ENCODE measurements at places on chromosomes 2 and 18. TPM values are rescaled to one million over a fixed set of nuclear protein-coding genes. Genes with fewer than 3 reads are reported as not detected.

Gene MAPRE3
- 11.1 TPM for total RNA-seq

Gene DLX2
- not detected for total RNA-seq

Gene PROKR1
- not detected for total RNA-seq

Gene ATG4B
- 93.0 TPM for total RNA-seq

Gene CNNM3
- total RNA-seq, result 22.5 TPM

Gene CYTIP
- not detected for total RNA-seq

Gene TBR1
- total RNA-seq, result 0.07 TPM

Gene KATNAL2
- 7.6 TPM for total RNA-seq

DNA sequence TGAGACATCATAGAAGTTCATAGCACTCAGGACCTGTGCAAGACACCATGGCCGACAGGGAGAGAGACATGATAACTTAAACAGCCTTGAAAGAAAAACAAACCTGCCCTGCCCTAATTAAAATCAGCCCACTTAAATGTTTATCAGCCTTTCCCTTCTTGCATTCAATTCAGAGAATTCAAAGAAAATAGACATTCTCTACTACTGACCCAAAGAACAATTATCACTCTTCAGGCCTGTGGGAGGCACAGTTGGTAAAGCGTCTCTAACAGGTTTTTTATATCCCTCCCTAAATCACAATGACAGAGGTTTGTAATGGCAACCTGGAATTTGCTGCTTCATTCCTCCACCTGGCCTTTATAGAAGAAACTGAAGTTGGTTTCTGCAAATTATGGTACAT is 1.7 kb downstream of the CDK15 start:
- H3K27ac ChIP-seq, result no peak overlapping the region
- no peaks in the 10 kb centered on the region for H3K27me3 ChIP-seq
- H3K4me1 ChIP-seq, result no peaks in the 10 kb centered on the region
- H3K36me3 ChIP-seq, result no peaks in the 10 kb centered on the region
- H3K4me3 ChIP-seq, result no peak overlapping the region

- DNase-seq, result no peak
- H3K36me3 ChIP-seq, result no peaks in the 10 kb centered on the region
- no peak overlapping the region for H3K27ac ChIP-seq
- no peaks in the 10 kb centered on the region for H3K27me3 ChIP-seq
- H3K4me3 ChIP-seq, result no peak overlapping the region
- peaks cover 17% of the 10 kb centered on the region for H3K4me1 ChIP-seq
These were observed 31.6 kb downstream of the RNF144A start for GRCh38 chr2:6948677-6949351.

- no peak overlapping the region for H3K27ac ChIP-seq
- H3K4me3 ChIP-seq, result no peak overlapping the region
- H3K27me3 ChIP-seq, result no peaks in the 10 kb centered on the region
- no peaks in the 10 kb centered on the region for H3K36me3 ChIP-seq
- DNase-seq, result no peak
- H3K4me1 ChIP-seq, result no peaks in the 10 kb centered on the region
These were observed 1.8 kb downstream of the VWC2L start for GRCh38 chr2:214412679-214413078.

- H3K27ac ChIP-seq, result no peak overlapping the region
- no peak for DNase-seq
These were observed 210.3 kb downstream of the CYP26B1 start for GRCh38 chr2:71937396-71937795.

DNA sequence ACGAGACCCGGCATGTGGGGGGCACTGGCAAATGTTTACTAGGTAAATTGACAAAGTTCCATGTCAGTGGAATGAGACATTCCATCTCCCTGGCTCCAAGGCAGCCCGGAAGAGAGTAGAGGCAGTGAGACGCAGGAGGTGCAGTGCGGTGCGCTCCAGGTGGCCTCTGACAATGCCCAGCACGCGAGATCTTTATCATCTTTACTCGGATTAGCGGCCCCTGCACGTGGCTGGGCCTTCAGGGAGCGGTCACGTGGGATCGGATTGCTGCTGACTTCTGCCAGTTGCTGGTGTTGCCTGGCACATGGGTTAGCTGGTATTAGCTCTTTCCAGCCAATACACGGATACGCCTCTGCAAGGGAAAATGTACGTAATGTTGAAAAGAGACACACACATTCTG is 151.2 kb upstream of the ALKAL2 start:
- no peak overlapping the region for H3K27ac ChIP-seq
- no peak overlapping the region for H3K4me3 ChIP-seq
- DNase-seq, result no peak
- H3K27me3 ChIP-seq, result no peaks in the 10 kb centered on the region

DNA sequence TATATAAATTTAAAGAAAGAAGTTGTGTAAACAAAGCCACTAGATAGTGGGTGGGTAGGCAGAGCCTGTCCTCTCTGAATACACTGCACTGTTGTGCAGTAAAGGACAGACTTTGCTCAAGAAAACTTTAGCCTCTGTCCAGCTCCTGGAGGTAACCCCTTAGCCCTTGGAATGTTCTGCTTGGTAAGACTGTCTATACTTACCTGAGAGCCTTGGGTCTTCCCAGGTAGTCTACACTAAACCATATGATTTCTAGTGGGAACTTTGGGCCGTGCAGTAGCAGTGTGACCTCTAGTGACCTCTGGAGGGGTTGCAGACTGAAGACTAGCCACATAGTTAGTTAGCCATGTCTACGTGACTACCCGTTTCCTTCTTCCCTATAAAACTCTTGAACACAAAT is 678.3 kb upstream of the NRXN1 start:
- no peaks in the 10 kb centered on the region for H3K4me1 ChIP-seq
- H3K27me3 ChIP-seq, result no peaks in the 10 kb centered on the region
- H3K4me3 ChIP-seq, result no peak overlapping the region

DNA sequence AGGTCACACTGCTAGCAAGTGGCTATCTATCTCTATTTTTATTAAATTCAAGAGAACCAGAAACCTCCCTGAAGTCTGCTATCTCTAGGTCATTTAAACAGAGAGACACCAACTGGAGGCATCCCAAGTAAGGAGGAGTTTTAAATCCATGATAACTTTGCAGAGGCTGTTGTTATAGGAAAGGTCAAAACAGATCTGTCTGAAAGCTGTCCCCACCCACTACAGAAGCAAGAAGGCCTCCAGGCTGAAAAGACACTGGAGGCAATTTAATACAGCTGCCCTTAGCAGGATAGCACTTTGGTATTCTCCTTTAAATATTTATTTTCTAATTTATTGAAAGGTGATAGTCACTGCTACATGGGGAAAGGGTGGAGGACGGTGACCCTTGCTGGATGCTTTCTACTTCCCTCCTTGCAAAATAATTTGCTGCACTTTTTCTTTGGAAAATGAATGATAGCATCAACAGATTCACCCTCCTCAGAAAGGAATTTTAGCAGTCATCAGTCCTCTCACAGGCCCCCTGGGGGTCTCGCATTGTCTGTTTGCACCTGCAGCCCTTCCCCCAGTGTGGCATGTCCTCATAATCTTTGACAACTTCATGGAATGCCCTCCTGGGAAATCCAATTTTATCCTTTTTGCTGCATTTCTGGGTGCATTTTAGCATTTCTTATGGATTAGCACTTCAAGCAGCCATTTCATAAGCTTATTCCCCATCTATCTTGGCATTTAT is 429.5 kb upstream of the TNP1 start:
- no peaks in the 10 kb centered on the region for H3K27me3 ChIP-seq
- no peak for DNase-seq
- H3K4me1 ChIP-seq, result peaks cover 21% of the 10 kb centered on the region
- no peak overlapping the region for H3K4me3 ChIP-seq

- H3K4me3 ChIP-seq, result no peak overlapping the region
- no peaks in the 10 kb centered on the region for H3K36me3 ChIP-seq
- peaks cover 10% of the 10 kb centered on the region for H3K4me1 ChIP-seq
- no peak overlapping the region for H3K27ac ChIP-seq
- no peaks in the 10 kb centered on the region for H3K27me3 ChIP-seq
- DNase-seq, result no peak
These were observed 79.5 kb downstream of the DGKD start for GRCh38 chr2:233433794-233434193.

- no peak for DNase-seq
- no peaks in the 10 kb centered on the region for H3K27me3 ChIP-seq
- H3K4me1 ChIP-seq, result no peaks in the 10 kb centered on the region
These were observed 167.9 kb upstream of the SPATS2L start for GRCh38 chr2:200138391-200139124.

- DNase-seq, result no peak
- no peaks in the 10 kb centered on the region for H3K36me3 ChIP-seq
- H3K4me1 ChIP-seq, result no peaks in the 10 kb centered on the region
- H3K4me3 ChIP-seq, result no peak overlapping the region
- no peak overlapping the region for H3K27ac ChIP-seq
- H3K27me3 ChIP-seq, result no peaks in the 10 kb centered on the region
These were observed 132.3 kb upstream of the ITGA4 start for GRCh38 chr2:181324912-181325311.

GRCh38 chr2:119766944-119767343 is 7.2 kb downstream of the PTPN4 start:
- no peak for DNase-seq
- no peaks in the 10 kb centered on the region for H3K27me3 ChIP-seq
- no peak overlapping the region for H3K27ac ChIP-seq
- peaks cover 11% of the 10 kb centered on the region for H3K36me3 ChIP-seq

DNA sequence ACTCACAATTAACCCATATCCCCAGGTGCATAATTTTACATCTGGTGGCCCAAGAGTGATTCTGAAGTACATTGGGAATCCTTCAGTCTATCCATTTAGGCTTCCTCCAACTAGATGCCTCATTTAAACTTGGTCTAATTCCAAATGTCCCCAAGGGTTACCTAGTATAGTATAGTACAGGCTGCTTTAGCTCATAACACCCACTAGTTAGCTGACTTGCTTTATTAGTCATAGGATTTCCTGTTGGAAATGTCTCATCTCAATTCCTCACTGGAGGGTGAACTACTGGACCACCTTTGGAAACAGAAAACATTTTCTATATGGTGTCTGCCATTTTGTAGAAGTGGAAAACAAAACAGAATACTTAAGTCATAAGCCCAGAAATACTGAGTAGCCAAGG is 202.5 kb upstream of the SESTD1 start:
- no peak overlapping the region for H3K27ac ChIP-seq
- DNase-seq, result no peak
- no peaks in the 10 kb centered on the region for H3K27me3 ChIP-seq
- H3K4me3 ChIP-seq, result no peak overlapping the region
- H3K4me1 ChIP-seq, result no peaks in the 10 kb centered on the region

DNA sequence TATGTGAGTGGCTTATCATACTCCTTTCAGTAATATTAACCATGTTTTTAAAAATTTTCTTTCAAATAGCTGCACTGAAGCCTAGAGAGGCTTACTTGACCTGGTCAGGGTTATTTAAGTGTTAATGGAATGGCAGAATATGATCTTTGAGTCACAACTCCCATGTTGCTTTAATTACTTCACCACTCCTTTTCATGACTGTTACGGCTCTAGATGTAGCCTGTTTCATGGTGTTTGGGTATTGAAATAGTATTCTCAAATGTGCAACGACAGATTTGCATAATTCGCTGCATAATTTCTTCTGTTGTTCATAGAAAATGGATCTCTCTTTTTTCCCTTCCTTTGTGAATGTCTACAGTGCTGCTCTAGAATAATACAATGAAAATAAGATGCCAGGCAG is 51.6 kb upstream of the PLA2R1 start:
- H3K27me3 ChIP-seq, result no peaks in the 10 kb centered on the region
- no peaks in the 10 kb centered on the region for H3K4me1 ChIP-seq
- no peak overlapping the region for H3K27ac ChIP-seq
- peaks cover 18% of the 10 kb centered on the region for H3K36me3 ChIP-seq
- no peak overlapping the region for H3K4me3 ChIP-seq

GRCh38 chr2:34353509-34354113 is 754.5 kb upstream of the FAM98A start:
- H3K27me3 ChIP-seq, result no peaks in the 10 kb centered on the region
- H3K27ac ChIP-seq, result no peak overlapping the region
- no peak overlapping the region for H3K4me3 ChIP-seq
- H3K4me1 ChIP-seq, result no peaks in the 10 kb centered on the region

DNA sequence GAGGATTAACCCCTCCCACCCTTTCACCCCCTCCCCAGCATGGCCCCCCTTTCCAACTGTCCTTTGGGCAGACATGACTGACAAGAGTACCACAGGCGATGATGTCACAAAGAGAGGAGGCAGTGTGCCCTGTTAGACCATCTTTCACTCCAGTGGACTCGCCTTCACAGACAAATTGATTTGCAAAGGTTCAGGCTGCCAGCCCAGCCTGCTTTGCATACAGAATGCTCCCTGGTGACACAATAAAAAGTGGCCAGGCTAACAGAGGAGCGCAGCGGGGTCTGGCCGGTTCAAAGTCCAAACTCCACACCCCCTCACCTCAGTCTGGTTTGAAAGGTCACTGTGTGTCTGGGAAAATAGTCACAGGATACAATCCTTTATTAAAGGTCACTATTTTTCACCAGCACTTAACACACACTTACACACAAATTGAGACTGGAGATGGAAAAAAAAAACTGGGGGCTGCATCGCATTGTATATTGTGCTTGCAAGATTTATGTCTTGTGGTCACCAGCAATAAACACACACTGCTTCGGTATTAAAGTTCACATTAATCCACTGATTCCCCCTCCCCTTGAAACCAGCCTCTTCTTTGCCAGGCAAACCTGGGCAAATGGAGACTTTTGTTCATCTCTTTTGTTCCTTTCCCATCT is 236.9 kb downstream of the BCL11A start:
- no peak for DNase-seq
- no peak overlapping the region for H3K4me3 ChIP-seq
- H3K36me3 ChIP-seq, result no peaks in the 10 kb centered on the region
- peaks cover 25% of the 10 kb centered on the region for H3K27me3 ChIP-seq
- H3K4me1 ChIP-seq, result no peaks in the 10 kb centered on the region

DNA sequence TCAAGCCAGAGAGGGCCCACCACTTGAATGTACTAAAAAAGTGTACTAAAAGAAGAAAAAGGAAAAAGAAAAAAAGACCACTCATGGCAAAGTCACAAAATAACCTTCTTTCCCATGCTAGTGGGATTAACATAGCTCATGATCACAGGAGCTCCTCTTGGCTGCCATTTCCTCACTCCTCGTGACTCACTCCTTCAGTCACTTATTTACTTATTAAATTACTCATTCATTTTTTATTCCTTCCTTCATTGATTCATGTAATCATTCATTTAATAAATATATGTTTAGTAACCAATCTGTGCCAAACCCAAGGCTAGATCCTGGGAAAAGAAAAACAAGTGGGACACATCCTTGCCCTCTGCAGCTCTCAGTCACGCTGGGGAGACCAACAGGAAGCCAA is 300.5 kb downstream of the INSIG2 start:
- peaks cover 27% of the 10 kb centered on the region for H3K4me1 ChIP-seq
- H3K27me3 ChIP-seq, result no peaks in the 10 kb centered on the region
- DNase-seq, result peak; percentile 17
- H3K27ac ChIP-seq, result peak overlapping the region; percentile 94
- H3K4me3 ChIP-seq, result peak overlapping the region; percentile 64

DNA sequence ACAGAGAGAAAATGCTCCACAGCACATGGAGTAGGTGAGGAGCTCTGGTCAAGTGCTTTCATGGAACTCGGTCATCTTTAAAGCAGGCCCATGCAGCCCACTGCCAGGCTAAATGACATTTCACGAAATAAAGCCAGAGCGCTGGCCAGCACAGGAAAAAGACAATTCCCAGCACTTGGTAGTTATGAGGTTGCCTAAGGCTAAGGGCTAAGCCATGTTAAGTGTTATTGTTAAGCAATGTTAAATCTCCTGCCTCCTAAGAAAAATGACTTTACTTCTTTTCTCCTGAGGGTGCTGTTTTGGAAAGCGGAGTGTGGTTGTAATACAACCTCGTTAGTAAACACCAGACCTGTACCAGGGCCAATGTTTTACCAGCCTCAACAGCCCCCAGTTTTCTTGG is 125.9 kb upstream of the NRP2 start:
- no peak overlapping the region for H3K4me3 ChIP-seq
- H3K27me3 ChIP-seq, result no peaks in the 10 kb centered on the region
- no peak for DNase-seq
- no peaks in the 10 kb centered on the region for H3K36me3 ChIP-seq
- no peak overlapping the region for H3K27ac ChIP-seq

GRCh38 chr2:121044412-121044811 is 240.6 kb downstream of the TFCP2L1 start:
- H3K27me3 ChIP-seq, result peaks cover 31% of the 10 kb centered on the region
- peaks cover 10% of the 10 kb centered on the region for H3K4me1 ChIP-seq
- no peak overlapping the region for H3K4me3 ChIP-seq
- no peaks in the 10 kb centered on the region for H3K36me3 ChIP-seq
- no peak for DNase-seq
